ENCODE measurements at places on chromosomes 16 and 17. TPM values are rescaled to one million over a fixed set of nuclear protein-coding genes. Genes with fewer than 3 reads are reported as not detected.

SLC43A2 gene
- 30.9 TPM for total RNA-seq

GRCh38 chr16:7404217-7404616 is 71.6 kb downstream of the RBFOX1 start:
- DNase-seq: no peak

GRCh38 chr17:65093930-65094329 is 37.4 kb upstream of the GNA13 start:
- DNase-seq: no peak

- DNase-seq: peak; percentile 59
Observed at GRCh38 chr16:2428051-2428783, 1.0 kb upstream of the CCNF start.

DNA sequence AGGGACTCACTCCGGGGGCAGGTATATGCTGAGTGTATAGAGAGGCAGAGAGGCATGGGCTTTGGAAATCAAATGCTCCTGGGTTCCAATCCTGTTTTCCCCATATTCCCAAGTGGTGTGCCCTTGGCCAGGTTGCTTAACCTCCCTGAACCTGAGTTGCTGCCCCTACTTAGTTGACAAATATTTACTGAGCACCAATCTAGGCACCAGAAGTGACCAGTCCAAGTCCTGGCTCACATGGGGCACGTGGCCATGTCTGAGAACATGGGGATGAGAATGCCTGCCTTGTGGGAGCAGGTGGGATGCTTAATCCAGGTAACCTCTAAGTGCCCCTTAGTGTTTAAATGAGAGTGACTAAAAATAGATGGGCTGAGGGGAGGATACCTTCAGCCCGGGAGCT is 4.2 kb downstream of the SOCS3 start:
- DNase-seq: no peak

GRB7 gene
- total RNA-seq: 37.4 TPM

- peak; percentile 20 for DNase-seq
Observed at GRCh38 chr17:19709841-19710240, 6.5 kb downstream of the SLC47A2 start.

DNAH9 gene
- total RNA-seq: 1.7 TPM

DNA sequence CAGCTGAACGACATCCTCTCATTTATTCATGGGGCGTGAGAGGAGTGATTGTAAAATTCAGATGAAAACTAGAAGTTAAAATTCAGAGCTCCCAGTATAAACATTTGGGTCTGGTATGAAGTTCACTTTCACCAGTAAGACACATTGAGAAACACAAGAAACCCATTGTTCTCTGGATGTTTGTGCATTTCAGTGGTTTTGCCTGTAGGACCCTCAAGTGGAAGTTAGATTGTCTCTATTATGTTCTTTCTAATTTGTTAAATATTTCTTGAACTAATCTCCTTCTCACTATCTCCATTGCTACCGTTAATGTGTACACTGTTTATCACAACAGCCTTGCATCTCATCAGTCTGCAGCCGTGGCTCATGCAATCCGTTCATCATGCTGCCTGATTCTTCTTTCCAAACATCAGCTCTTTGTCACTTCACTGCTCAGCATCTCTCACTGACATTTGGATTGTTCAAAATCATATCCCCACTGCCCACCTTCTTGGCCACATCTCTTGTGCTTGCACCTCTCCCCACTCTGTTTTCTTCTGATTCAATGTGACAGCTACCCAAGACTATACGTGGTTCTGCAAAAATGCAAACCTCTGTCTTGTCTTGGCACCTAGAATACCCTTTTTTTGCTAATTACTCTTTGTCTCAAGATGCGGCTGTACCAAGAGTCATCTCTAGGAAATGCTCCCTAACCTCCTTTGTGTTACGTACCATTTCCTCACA is 49.5 kb downstream of the HLF start:
- DNase-seq: no peak

GRCh38 chr16:10679921-10680320 is 14.8 kb downstream of the TEKT5 start:
- DNase-seq: no peak

GRCh38 chr16:68367030-68367429 is 56.2 kb downstream of the PRMT7 start:
- no peak for DNase-seq

GRCh38 chr17:32445074-32445415 is 735 bp downstream of the PSMD11 start:
- DNase-seq: no peak

DNA sequence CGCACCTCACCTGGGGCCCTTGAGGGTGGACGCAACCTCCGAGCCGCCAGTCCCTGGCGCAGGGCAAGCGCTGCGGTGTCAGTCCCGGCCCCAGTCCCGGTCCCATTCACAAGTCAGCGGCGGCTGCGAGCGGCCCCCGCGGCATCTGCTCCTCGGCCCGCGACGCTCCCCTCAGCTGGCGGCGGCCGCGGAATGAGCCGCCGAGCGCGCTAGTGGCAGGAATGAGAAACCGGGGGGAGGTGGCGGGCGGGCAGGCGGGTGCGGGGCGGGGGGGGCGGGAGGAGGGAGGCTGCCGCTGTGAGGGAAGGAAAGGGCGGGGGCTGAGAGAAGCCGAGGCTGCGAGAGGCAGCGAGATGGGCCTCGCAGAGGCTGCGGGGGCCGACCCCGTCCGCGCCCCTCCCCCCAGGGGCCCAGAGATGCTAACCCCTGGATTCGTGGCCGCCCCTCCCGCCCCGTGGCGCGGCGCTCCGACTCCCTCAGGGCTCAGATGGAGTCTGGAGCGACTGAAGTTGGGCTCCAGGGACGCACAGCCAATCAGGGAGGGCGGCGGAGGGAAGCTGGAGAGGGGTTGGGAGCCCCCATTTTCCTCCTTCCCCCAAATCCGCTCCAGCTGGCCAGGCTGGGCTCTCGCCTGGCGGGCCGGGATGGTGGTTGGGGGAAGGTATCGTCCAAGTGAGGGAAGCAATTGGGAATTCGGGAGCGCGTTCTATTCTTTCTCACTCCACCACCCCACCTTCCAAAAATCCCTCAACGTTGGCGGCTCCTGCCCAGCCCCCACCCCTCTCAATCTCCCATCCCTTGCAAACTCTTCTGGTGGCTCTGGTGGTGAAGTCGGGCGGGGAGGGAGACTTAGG is at the start of gene CDH11:
CDH11 (minus strand) TSS at position 194 of the 854 bp plus-strand sequence. CDS start 117,194 bp downstream, outside the sequence.
- peak; percentile 68 for DNase-seq

GRCh38 chr16:84967828-84968227 is 43.5 kb downstream of the ZDHHC7 start:
- no peak for DNase-seq

FA2H gene
- total RNA-seq: 9.8 TPM

- peak; percentile 75 for DNase-seq
Observed at GRCh38 chr17:40355123-40355803, 9.3 kb downstream of the GJD3 start.

PROCA1 gene
- 1.1 TPM for total RNA-seq

GRCh38 chr17:29341726-29342125 is 47.8 kb upstream of the NUFIP2 start:
- DNase-seq: no peak

DNAAF8 gene
- 0.91 TPM for total RNA-seq

DNA sequence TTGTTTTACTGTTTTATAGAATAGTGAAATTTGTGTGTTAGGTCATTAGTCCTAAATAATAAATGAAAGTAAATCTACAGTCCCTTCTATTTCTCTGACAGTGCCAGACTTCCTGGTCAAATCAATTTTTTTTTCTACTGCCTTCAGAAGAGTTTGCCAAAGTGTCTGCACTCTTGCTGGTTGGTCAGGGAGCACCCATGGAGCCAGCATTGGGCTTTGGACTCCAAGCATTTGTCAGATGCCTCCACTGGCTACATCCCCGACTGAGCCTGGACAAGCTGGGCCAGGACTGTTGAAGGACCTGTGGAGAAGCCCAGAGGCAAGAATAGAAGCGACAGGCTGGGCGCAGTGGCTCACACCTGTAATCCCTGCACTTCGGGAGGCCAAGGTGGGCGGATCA is 53.7 kb downstream of the ELAC2 start:
- no peak for DNase-seq

AURKB gene
- 1.9 TPM for total RNA-seq

DNA sequence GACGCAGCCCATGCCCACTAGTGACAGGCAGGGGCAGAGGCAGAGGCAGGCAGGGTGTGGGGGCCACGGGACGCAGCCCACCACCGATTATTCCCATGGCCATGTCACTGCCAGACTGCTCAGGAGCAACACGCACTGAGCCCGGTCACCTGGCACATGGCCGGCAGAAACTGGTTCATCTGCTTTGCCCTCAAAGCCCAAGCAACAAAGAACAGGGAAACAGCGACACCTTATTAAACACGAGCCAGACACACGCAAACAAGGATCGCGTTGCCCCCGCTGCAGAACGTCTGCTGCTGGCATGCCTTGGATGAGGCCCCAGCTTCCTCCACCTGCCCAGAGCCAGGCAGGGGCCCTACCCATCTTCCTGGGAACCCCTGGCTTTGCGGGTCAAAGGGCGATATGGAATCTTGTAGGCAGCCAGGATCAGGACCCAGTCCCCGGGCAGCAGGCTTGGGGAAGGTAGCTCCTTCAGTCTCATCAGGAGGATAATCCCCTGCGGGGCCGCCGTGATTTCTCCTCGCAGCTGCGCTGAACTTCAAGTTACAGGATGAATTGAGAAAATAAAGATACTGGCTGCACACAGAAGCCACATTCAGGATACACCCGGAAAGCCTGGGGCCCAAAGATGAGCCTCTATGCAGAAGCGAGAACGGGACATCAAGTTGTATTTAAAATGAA is 4.8 kb downstream of the TBC1D16 start:
- DNase-seq: peak; percentile 71

- DNase-seq: no peak
Observed at GRCh38 chr17:36498155-36498554, 11.7 kb downstream of the ZNHIT3 start.

GRCh38 chr17:45414990-45415881 is 17.4 kb downstream of the ARHGAP27 start:
- DNase-seq: no peak

DNA sequence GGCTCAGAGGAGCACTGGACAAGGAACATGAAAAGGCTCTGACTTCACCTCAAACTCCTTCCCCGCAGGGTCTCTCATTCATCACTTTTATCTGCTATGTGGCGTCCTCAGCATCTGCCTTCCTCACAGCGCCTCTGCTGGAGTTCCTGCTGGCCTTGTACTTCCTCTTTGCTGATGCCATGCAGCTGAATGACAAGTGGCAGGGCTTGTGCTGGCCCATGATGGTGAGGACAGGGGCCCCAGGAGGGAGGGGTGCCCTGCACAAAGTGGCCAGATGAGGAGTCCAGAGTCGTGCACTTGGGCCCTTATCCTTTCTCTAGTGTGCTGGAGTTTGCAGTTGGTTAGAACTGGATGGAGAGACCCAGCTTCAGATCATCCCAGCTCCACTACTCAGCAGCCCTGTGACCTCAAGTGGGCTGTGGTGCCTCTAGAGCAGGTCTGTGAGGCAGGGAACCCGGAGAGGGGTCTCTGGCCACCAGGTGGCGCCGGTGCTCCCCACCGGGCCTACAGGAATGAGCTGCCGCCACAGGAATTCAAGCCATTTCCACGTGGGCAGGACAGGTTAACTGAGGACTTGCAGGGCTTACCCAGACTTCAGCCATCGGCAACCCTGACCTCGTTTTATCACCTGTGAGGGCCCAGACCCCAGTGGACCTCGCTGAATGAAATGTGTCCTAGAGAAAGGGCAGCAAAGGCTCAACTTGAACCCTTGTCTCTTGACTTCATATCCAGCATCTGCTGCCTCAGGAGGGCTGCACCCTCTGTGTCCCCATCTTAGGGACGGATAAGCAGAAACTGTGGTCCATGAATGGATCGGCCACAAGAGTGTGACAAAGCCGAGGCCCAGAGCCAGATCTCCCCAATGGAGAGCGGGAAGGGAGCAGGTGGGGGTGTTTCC is 4.0 kb downstream of the CMTM3 start:
- DNase-seq: peak; percentile 90

GRCh38 chr17:48111937-48112241 is 4.3 kb downstream of the SNX11 start:
- DNase-seq: no peak

RASL10B gene
- total RNA-seq: 2.7 TPM

GRCh38 chr17:64217249-64217691 is 45.8 kb downstream of the TEX2 start:
- DNase-seq: no peak

GRCh38 chr17:82014432-82014831 is 8.2 kb downstream of the CENPX start:
- no peak for DNase-seq

DNA sequence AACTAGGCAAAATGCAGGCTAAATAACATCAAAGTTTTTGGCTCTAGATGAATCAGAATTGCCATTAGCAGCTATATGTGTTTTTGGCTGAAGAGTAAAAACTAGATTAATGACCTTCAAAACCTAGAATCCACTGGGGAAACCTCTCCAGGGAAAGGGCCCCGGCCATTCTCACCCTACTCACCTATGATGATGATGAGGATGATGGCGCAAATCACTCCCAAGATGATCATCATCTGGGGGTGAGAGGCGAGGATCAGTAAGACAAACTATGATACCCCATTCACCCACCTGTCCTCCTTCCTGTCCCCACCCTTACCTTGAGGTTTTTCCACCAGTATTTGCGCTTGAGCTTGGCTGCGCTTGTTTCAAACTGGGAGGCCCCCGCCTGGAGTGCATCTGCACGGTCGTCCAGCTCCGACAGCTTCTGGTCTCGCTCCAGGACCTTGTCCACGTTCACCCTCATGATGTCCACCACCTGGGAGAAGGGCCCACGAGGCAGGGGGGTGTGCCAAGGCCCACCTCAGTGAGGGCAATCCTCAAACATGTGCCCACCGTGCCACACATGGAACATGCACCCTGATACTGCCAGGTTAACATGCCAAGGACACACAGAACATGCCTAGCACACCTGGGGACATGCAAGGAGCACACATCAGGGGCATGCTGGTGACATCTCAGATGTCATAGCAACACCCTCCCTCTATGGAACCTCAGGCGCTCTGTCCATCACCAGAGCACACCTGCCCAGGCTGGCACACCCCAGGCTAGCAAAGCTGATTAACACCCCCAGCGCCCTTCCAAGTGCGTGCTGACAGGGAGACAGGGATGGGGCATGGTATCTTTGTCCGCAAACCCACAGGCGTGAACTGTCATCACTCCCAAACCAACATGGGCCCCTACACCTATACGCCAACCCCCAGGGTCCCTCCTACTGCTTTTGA is 1.2 kb downstream of the VAMP2 start:
- no peak for DNase-seq

TUBB3 gene
- total RNA-seq: 4.1 TPM

DNA sequence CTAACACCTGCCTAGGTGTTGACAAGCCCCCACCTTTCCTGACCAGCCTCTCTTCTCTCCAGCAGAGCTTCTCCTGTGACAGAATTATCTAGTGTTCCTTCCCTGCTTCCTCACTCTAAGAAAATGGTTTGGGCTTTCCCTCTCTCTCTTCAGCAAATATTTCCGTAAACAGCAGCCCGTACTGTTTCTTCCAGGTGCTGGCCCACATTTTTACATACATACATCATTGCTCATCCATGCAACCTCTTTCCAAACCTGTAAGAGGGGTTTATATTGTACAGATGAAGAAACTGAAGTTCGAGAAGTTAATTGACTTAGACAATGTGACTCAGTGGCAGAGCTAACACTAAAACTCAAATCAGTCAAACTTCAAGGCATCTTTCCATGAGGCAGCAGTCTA is 569 bp upstream of the TEKT3 start:
- no peak for DNase-seq
